NCI-H2029 treated with DMSO at 0.1 percent for 48 hours (cell line): ENCODE measurements at places on chromosomes 2 and 18.
A peak's percentile ranks its signal among the peaks of the same experiment; 100 is the strongest.

GRCh38 chr2:64228918-64229317 is 84.7 kb upstream of the PELI1 start:
- DNase-seq, result no peak

GRCh38 chr2:219661197-219661954 is 33.9 kb downstream of the SLC4A3 start:
- no peak for DNase-seq

- peak; percentile 26 for DNase-seq
Measured at GRCh38 chr2:179264368-179265081, at the start of gene SESTD1. Gene SESTD1 (minus strand): TSS chr2:179264832. CDS start chr2:179191841, 72,991 bp downstream.

DNA sequence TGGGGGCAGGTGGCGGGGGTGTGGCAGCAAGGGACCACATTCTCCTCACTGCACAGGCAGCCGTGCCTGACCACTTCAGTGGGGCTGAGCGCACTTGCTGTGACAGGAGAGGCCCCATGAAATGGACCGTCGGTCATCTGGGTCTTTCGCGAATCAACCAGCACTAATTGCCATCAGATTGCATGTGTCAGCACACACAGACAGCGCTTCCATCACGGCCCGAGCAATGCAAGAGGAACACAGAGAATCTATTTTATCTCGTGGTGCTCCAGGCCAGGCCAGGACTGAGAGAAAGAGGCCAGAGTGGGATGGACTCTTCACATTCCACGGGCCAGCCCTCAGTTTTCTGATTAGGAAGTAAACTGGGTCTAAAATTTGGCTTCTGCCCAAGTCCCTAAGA is 87.0 kb downstream of the EIPR1 start:
- no peak for DNase-seq

DNA sequence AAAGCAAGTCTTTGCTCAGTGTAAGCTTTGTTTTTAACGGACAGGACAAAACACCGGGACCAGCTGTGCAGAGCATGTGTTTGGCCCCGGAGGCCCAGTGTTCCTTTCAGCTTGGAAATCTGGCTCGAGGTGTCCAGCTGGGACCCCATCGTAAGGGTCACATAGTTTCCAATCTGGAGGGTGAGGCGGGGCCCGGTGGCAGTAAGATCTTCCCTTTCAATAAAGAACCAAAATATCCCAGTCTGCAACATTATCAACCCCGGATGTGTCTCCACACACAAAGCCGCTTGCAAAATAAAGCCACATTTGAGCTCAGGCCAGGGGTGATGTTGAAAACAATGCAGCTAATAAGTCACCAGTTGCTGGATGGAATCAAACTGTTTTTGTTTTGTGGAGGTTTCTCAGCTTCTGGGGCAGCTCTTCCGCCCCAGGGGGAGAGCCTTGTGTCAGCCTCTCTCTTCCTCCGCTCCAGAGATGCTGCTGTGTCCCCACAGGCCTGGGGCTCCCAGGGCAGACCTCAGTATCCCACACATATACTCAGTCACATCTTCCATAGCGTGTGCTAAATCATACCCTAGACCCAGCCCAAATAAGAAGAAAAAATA is 138.6 kb upstream of the GLI2 start:
- DNase-seq, result no peak

GRCh38 chr2:142048581-142048980 is 82.2 kb downstream of the LRP1B start:
- DNase-seq, result no peak

DNA sequence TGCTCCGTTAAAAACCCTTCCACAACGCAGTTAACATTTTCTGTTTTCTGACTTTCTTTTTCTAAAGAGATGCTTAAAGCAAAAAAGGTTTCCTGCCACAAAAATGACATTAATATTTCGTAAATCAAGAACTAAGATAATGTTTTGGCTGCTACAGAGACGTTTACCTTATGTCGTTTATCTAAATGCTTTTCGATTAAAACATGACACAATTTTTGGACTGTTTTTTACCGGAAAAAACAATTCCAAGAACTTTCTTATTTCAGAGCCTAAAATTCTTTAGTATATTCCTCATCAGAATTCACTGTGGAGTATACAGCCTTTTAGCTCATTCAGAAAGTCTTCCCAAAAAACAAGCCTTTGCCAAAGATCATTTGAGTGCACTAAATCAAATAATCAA is 278.0 kb upstream of the TCF4 start:
- no peak for DNase-seq

- no peak for DNase-seq
Measured at GRCh38 chr18:49135877-49136276, 185.1 kb upstream of the SMAD7 start.

DNA sequence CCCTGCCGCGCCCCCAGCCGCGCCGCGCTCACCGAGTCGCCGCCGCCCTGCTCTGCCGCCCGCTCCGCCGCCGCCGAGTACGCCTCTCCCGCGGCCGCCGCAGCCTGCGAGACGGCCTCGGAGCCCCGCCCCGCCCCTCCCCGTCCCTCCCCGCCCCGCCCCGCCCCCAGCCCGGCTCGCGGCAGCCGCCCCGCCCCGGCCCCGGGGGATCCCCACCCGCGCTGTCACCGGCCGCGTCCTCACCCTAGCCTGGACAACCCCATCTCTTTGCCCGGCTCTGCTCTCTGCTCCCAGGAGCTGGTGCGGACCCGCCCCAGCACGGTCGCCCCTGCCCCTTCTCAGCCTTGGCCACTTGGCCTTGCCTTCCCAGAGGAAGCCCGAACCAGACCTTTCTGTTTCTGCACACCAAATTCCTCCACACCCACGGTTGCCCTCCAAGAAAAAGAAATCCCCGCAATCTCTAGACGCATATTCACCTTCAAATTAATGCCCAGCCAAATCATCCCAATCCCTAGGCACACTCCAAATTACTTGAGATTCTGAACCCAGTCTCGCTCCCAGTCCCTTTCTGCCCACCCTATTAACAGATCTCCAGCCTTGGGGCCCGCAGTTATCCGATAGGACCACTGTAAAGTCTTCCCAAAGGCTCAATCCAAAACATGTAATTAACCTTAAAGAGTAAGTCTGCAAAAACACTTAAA is at the start of gene CYRIA:
Gene CYRIA (minus strand): TSS at position 87 of the 701 bp plus-strand sequence. CDS start 77,715 bp downstream, outside the sequence.
- no peak for DNase-seq

- no peak for DNase-seq
Measured at GRCh38 chr2:96336873-96337272, 1.3 kb downstream of the NCAPH start.

DNA sequence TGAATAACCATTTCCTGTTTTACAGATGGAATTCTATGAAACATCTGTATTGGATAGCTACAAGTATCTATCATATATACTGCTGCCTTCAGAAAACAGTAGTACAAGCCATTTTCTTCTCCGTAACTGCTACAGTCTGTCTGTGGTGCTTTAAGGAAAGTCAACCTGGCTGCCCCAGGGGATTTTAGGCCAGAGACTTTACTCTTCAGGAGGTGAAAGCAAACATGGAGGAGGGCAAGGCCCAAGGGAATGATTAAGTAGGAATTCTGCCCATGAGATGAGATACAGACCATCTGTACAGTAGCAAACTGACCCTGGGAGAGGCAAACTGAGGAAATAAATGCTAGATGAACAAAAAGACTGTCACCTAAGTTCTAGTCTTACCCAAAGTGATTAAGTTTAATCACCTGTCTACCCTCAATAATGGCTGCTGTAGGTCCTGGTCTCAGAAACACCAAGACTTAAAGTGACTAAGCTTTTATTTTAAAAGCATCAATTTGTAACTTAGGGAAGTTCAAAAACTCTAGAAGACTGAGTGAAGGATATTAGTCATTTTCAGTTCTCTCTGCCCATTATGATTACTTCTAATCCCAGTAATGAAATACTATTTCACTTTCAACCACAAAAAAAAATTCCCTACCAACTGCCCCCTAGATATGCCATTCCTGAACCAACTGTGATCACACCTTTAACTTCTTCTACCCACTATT is 14.8 kb downstream of the MBD2 start:
- DNase-seq, result no peak
